Stimulated activated naive CD8-positive, alpha-beta T cell treated with anti-CD3 and anti-CD28 coated beads, Interleukin-15, Interleukin-2, amounts not matched to agents 100 U/mL and 50 U/mL, for 24 hours (primary cell): ENCODE measurements at places on chromosomes 13 and 19.
A peak's percentile ranks its signal among the peaks of the same experiment; 100 is the strongest.

DNA sequence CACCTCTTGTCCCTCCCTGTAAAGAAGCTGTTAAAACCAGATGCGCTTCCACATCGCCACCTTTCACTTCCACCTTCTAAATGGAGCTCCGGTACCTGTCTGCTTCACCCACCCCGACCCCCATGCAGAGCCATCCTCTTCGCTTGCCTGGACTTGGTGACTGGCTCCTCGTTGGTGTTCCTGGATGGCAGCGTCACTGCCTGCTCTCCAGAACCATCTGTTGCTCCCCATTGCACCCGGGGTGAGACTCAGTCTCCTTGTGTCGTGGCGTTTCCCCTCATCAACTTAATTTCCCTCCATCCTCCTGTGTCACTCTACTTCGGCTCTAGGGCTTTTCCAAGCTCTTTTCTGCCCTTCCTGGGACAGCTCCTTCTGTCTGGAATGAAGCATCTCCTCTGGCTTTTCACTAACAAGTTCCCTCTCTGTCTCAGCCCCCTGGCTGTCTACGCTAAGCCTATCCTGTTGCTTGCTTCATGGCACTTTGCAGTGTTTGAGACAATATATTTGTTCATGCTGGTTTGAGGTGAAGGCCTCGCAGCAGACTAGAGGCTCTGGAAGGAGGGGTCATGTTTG lies 10.3 kb downstream of the CEBPG start:
- DNase-seq = no peak

DNA sequence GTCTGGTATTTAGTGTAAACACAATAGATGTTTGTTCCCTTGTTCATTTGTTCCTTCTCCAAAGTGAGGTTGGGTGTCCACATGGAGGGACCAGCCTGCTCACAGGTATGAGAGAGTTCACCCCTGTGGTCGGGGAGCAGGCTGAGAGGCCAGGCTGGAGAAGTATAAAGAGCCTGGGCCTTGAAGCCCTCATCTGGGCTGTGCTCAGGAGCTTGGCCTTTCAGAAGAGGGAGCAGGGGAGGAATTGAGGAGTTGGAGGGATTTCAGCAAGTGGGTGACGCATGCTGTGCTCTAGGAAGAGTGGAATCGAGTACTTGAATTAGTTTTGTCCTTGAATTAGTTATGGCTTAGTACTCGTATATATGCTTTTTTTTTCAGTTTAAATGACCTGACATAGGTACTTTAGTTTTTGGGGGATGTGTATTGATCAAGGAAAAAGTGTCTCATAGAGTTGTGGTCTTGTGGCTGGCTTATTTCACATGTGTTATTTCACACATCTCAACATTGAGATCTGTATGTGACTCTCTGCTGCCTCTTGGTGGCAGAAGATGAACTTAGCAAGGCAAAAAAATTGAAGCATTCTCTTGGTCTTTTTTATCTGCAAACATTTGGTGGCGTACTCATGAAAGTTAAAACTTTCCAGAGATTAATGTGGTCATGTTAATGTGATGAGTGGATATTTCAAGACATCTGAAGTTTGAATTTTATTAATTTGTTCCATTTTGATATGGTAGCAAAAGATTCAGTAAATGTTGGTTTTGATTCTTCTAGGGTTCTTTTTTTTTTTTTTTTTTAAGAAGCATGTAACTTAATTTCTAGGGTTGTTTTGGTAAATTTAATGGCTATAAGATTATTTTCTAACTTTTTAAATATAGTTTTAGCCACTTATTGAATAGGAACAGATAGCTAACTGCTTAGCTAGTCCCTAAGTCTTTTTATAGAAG lies 54.3 kb downstream of the SLAIN1 start:
- peak; percentile 45 for DNase-seq

DNA sequence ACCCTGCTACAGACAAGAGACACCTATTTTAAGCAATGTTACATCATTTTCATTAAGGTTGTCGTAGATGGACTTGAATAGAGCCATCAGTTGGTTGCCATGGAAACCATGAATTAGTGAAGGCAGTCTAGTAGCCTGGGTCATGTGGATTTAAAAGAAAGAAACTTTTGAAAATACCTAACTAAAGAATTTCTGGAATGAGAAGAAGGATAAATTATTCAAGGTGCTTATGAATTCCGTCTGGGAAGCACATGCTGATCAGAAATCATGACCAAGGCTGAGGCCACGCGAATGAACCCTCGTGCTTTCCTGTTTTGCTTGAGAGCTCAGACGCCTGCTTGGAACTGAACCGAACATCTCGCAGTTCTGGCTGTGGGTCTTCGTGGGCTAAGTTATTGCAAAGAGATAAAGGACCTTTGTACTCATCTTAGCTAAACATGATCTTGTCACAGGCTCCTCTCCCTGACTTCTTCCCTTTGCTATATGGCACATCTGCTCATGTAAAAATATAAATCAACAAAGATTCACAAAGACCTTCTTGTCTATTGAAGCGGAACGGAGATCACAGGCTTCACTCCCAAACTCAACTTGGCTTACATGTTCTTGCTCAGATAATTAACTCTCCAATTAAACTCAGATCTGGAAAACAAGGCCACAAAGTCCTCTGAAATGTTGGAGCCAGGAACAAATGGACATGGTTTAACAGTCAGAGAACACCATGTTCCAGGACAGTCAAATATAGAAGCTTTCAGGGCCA lies 140.2 kb downstream of the NUFIP1 start:
- no peak for DNase-seq

- peak; percentile 63 for DNase-seq
These were observed 47.7 kb upstream of the UQCRFS1 start for GRCh38 chr19:29260477-29261317.

DNA sequence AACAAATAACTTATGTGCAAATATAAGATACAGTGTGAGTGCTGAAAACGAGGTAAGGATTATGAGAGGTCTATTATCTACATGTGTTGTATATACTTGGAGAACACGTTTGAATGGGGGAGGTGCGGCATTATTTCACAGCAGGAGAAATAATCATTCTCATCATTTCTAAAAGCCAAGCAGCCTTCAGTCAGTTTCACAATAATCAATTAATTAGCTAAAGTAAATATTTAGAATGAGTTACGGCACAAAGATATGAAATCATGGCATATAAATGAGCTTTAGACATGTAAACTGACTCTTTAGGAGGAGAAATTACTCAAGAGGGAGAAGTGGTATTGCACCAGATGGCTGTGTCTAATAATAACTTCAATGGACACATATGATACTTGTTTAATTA lies 366.6 kb downstream of the DNAJC15 start:
- no peak for DNase-seq
